Activated T-cell treated with anti-CD3 and anti-CD28 coated beads for 48 hours (primary cell): ENCODE measurements at places on chromosomes 6 and 20.

DNA sequence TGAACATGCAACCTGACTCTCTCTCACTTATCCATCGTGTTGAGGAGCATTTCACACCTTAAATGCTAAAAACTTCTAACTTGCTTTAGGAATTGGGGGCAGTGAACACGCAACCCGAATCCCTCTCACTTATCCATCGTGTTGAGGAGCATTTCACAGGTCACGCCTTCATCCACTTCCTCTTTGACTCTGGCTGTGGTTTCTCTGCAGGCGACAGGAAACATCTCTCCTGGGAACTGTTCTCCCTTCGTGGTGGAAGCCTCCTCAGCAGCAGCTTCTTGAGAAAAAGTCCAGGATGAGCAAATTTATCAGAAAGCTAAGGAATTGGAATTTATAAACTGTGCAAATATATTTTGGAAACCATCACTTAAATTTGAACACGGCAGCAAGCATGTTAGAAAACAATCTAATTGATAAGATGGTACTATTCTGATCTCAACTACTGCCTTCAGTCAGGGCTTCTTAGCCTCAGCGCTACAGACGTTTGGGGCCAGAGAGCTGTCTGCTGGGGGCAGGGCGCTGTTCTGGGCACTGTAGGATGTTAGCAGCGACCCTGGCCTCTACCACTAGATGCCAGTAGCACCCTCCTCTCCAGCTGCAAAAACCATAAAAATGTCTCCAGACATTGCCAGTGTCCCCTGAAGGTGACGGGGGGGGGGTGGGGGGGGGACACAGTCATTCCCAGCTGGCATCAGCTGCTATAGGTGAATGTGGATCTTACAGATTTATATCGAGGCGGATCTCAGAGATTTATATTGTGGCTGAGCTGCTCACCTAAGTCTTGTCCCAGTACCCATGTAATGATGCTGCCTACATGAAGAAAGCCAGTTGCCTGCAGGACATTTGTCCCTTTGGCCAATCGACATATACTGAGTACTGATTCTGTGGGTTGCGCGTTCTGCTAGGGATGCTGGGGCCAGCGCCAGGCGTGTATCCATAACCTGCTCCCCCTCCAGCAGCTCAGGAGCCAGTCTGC lies 26.2 kb downstream of the CTCFL start:
- DNase-seq, result peak; percentile 29

DNA sequence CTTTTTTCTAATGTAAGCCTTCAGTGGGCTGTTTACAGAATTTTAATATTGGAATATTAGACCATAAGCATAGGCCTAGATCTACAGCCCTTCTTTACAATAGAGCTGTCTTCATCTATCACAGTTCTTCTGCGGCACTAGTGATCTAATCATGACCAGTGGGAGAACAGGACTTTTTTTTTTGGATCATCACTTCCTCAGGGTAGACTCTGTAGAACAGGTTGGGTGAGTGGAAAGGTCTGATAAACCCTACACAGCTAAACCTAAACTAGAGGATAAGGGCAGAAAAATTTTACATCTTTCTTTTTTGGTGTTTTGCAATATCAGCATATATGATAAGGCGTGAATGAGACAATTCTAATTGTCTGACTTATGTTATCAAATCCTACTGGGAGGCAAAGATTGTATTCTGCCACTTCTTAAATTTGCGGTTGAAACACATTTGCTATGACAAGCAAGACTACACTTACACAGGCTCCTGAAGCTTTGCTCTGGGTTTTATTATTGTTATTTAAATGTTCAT lies 52.2 kb downstream of the GOPC start:
- DNase-seq, result no peak

GRCh38 chr6:55447891-55448290 lies 120.6 kb downstream of the GFRAL start:
- DNase-seq, result no peak

DNA sequence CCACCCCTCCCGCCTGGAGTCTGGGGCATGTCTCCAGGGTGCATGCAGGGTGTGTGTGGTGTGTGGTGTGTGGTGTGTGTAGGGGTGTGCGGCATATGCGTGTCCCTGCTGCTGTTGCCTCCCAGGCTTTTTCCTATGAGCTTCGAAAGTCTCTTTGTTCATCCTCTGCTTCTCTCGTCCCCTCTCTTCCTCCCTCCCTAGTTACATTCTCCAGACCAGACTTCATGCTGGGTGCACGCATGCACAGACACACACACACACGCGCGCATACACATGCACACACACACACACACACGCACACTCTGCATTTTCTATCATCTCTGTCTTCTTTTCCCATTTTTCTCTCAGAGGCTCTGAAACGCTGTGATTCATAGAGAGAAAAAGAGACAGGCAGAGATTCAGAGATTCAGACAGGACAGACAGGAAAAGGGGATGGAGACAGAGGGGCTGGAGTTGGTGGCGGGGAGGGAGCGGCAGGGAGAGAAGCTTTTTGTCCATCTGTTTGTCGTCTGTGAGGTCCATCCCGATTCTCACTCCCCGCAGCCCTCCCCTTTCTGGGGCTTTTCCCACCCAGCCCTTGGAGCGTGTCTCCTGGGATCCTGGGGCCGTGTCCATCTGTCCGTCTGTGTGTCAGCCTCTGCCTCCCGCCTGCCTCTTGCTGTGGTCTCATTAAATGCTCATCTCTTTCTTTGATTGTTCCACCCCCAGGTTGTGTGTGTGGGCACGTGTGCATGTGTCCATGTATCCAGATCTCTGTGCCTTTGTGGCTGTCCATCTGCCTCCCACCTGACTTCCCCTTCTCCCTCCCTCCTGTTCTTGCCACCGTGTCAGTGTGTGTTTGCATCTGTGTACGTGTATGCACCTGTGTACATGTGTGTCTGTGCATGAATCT lies 62.6 kb downstream of the SRC start:
- no peak for DNase-seq

GRCh38 chr6:40937491-40937890 lies 101.5 kb downstream of the UNC5CL start:
- DNase-seq, result no peak

- DNase-seq, result no peak
Observed at GRCh38 chr6:70415247-70415646, 1.9 kb downstream of the FAM135A start.

DNA sequence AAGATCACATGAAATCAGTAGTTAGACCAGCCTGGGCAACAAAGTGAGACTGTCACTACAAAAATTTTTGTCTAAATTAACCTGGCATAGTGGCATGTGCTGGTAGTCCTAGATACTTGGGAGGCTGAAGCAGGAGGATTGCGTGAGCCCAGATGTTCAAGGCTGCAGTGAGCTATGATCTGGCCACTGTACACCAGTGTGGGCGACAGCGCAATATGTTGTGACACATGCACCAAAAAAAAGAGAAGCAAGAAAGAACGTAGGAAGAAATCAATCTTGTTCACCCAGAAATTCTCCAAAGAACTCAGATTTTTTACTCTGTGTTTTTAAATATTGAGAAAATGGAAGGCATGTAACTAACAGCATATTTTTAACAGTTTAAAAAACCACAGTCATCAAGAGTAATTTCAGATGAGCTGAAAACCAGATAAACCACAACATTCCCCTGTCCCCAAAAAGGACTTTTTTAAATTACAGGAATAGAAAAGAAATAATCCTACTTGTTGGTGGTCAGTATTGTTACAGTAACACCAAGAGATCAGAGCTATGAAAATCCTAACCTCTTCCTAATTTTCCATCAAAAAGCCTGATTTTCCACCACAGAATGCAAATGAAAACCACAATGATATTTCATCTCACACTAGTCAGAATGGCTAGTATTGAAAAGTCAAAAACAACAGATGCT lies 240.2 kb downstream of the KHDC1L start:
- DNase-seq, result no peak

DNA sequence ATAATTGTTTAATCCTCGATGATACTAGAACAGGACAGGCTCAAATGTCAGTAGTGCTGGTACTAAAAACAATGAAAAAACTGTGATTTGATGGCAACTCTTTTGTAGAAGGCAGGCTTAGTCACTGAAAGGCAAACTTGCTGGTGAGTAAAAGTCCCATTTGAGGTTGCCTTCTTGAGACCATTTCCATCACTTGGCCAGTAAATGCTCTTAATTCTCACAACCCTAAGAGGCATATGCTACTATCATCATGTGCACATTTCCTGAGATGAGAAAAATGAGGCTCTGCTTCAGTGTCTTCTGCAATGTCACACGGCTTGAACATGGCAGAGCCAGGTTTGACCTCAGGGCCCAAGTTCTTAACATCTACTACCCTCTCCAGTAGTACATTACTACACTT lies 9.9 kb downstream of the AKIRIN2 start:
- no peak for DNase-seq

DNA sequence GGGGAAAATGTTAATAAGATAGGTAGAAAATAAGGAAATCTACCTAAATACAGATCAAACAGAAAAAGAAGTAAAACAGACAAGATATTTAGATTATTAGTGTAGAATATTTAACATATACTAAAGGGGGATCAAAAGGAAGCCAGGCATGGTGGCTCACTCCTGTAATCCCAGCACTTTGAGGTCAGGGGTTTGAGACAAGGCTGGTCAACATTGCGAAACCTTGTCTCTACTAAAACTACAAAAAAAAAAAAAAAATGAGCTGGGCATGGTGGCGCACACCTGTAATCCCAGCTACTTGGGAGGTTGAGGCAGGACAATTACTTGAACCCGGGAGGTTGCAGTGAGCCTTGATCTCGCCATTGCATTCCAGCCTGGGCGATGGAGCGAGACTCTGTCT lies 55.5 kb downstream of the AFDN start:
- DNase-seq, result no peak

DNA sequence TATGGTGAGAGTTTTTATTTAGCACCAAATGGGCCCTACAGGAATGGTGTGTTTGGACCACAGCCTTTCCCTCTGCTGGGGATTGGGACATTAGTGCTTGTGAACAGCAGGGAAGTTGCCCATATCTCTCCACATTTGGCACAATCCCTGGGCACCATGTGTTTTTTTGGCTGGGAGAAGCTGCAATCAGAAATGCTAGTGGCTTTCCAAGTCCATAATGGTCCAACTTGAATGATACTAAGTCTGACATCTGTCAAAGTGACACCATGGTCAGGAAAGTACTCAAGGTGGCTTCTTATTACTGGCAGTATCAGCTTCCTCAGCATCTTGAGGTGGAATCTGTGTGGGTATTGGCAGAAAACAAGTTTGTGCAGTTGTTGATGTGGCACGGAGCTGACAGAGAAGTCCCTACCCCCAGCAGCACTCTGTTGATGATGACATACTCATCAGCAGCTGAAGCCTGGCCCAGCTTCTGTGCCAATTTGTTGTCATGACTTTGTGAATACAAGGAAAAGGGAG lies 53.0 kb downstream of the SASH1 start:
- no peak for DNase-seq

DNA sequence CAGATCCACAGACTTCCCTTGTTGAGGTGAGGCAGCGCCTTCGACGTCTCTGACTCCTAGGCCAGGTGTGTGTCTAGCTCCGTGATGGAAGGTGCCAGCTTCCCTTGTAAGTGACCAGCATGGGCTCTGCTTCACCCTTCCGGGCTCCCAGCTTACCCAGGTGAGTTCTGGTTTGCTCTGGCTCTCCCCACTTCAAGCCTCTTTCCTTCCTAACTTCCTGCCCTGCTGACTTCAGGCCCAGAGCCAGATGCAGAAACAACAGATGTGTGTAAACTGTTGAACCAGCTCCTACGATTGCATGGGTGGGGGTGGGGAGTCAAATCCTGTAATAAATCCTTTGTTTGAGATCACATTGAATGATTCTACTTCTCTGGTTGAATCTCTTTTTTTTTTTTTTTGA lies 51.6 kb upstream of the BMP6 start:
- DNase-seq, result no peak

DNA sequence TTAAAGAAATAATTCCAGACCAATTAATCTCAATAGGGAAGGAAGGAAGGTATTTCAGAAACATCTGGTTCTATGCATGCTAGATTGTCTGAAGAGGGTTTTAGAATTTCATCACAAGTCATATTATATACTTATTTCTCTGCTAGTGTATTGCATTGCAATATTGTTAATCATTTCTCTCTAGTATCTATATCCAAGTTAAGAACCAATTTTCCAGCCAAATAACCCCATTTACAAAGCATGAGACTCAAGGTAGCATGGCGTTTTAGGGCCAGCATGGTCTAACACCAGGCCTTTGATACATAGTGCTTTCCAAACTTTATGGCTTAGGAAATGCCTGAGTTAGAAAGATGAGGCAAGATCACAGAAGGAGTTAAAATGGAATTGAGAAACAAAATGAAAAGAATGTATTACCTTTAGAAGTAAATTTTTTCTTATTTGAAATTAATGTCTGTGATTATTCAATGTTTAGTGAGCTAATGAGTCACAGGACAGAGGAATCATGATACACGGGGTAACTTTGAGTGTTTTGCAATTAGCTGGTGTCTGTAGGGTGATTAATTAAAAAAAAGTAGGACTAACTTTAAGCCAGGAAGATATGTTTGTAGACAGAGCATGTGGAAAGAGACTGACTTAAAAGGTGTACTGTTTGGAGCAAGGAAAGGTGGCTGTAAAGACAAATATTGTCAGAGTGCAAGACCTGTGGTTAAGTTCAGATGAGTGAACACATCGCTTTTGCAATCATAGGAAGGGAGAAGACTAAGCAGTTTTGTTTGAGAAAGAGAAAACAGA lies 1006.2 kb upstream of the CITED2 start:
- no peak for DNase-seq

GRCh38 chr6:118815495-118815894 lies 78.5 kb upstream of the ASF1A start:
- DNase-seq, result no peak

GRCh38 chr6:6008089-6008647 lies 1.4 kb upstream of the NRN1 start:
- DNase-seq, result no peak

DNA sequence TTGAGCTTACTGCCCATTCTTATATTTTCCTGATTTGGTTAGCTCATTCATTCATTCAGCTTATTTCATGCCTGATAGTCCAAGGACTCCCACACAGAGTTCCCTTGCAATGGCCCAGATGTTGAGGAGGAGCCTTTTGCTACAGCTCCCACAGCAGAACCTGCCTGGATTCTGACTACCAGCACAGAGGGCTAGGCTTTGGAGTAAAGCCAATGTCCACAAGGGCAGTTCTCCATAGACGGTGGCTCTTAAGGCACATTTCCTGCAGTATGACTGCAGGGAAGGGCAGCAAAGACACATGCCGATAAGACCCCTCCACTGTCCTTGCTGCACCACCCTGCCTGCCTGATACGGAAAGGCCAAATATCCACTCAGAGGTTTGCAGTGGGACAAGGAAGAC lies 112.3 kb upstream of the SYNDIG1 start:
- DNase-seq, result no peak
